ENCODE measurements at places on chromosomes 5 and 9.

- DNase-seq, result no peak
These were observed 2029.0 kb upstream of the WWC1 start for GRCh38 chr5:166262395-166262794.

DNA sequence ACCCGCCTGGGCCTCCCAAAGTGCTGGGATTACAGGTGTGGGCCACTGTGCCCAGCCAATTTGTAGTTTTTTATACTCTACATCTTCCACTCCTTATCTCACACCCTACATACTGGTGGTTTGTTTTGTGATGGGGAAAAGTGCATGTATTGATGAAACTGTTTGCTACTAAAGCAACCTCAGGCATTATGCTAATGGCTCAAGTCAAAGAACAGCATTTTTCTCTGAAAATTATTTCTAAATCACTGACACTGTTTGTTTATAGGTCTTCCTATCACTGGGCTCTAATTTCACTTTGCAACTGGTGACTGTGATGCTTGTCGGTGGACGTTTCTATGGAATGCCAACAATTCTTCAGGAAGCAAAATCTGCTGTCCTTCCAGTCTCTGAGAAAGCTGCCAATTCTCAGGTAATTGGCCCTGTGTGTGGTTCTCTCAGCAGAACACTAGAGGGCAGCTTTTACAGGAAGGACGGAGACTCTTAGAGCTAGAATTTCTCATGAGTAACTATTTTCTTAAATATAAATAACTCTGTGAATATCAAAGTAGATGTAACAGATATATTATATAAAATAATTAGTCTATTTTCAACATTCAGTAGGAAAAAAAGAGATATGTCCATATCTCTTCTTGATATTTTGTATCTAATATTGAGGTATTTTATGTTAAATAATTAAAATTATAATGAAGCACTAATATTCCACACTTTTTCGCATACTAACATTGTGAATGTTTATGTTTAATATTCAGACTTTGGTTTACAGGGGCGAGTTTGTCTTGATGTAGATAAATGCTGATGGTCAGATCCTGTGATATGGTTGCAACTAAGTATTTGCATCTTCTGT, 244.1 kb downstream of the ADGRV1 start:
- peak; percentile 22 for DNase-seq

DNA sequence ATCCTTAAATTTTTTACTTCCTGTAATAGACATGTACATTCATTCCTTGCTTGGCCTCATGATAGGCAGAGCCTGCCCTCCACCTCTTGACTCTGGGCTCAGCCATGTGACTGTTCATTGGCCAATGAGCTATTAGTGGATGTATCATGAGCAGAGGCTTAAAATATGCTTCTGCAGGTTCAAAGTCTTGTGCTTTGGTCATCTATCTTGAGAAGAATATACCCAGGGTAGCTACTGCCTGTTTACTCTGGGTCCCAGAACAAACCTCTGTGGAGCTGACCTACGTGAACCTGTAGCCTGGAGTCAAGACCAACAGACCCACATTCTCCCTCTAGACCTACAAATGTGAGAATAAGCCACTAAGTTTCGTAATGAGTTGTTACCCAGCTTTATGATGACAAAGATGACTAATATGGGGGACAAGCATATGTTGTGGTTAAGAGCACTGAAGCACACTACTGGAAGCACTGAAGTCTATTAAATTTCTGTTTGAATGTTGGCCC, 244.4 kb downstream of the MAST4 start:
- DNase-seq, result no peak

DNA sequence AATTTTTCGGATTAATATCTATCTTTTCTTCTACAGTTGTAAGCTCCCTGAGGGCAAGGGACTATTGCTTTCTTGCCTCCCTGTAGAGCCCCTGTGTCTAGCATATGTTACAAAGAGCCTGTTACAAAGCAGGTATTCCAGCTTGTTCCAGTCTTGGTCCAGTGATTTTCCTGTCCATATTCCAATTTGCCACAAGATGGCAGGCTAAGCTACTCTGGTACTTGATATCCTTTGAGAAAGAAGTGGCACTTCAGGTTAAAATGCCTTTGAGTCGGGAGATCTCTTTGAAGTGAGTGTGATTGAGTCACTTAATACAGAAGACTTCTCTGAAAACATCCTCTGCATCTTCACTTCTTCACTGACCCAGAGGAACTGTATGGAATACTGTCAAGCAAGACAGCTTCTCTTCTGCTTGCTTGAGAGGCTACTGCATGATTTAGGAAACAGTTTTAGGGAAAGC, 24.5 kb downstream of the CAVIN4 start:
- peak; percentile 65 for DNase-seq

DNA sequence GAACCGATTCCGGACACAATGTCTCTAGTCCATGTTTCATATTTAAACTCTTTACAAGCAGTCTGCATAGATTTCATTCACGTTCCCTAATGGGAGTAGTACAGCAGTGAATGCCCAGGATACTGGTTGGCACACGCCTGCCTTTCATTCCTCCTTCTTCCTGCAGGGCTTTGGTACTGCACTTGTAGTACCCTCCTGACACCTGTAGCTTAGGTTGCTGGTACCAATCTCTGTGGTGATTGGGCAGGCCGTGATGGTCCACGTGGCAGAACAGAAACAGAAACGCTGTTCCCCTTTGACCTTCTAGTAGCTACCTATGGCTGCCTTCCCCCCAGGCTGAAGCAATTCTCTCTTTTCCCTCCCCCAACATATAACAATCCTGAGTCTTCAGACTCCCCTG, 107.3 kb upstream of the MEGF10 start:
- no peak for DNase-seq

DNA sequence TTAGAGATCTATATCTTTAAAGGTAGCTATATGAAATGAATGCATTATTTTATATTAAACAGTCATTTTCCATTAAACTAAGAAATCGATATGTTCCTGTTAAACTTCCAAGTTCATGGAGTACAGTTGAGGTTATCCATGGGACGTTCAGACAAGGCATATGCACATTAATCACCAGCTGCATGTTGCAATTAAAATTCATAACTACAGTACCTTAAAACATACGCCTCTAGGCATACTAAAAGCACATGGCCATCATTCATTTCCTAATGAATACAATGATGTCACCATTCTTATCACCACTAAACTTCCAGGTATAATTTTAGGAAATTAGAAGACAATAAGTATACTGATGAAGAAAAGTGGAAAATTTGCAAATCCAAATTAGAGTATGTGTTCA, 174.3 kb downstream of the CDH12 start:
- DNase-seq, result no peak

DNA sequence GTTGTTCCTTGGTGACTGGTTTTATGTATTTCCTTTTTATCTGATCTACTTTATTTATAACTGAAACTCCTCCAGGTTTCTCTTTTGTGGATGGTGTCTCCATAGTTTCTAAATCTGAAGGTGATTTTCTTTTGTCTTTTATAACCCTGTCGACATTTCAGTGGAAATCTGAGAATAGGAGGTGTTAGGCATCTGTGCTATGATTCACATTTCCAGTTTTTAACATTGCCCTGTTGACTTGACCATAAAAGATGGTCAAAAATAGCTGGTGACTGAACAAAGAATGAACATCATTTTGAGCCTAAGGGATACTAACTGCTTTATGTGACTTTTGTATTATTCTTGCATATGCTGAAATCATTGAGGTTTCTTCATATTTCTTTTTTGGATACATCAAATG, 190.5 kb downstream of the PCSK1 start:
- DNase-seq, result no peak

DNA sequence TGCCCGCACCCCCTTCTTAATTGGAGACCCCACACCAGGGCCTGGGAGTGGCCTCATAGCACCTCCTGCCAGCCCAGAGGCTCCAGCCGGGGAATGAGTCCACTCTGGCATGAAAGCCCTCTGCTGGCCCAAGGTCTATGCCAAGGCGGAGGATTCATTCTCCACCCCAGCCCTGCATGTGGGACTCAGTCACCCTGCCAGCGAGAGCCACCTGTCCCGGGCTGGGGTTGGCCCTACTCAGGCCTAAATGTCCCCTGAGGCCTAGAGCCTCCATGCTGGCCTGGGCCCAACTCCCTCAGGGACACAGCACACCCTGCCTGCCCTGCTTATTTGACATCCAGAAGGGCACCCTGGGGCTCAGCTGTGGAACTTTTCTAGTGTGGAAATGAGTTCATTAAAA, 1.0 kb upstream of the RAPGEF1 start:
- DNase-seq, result no peak

DNA sequence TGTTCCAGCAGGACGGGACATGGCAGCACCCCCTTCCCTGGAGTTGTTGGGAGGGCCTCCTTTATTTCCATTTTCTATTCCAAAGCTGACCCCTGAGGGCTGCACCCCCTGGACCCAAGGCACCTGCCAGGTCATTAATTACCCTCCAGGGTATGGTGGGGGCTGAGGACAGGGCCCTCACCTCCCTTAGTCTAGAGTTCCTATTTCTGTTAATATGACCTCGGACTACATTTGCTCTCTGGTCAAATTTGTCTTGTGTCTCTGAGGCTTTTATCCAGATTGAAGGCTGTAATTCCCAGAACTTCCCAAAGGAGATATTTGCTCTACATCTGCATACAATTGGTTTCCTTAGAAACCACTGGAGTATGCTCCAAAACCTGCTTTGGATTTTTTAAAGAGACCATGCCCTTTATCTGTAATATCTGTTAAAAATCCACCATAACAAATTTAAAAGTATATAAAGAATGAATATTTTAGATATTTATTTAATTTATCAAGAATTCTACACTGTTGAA, 16.8 kb downstream of the PHF2 start:
- DNase-seq, result no peak

GRCh38 chr5:72191404-72191803, 84.1 kb downstream of the MAP1B start:
- no peak for DNase-seq

DNA sequence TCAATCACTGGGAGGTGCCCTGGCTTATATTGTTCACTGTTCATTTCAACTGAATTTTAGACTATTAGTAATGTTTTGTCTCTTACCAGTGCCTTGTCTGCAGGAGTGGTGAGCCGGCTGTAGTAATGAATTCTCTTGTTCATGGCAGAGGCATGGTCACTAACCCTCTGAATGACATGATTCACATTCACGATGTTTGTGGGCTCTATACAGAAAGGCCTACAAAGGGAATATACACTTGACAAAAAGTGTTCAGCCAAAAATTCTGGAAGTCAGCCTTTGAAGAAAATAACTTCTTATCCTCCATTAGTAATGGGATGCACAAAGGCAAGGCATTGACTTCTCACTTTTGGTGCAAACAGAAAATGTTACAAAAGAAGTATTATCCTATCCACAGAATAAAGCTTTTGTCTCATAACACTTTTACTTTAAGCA, 39.6 kb downstream of the SLC38A9 start:
- DNase-seq, result peak; percentile 49

GRCh38 chr9:2288309-2288708, 273.2 kb downstream of the SMARCA2 start:
- no peak for DNase-seq

GRCh38 chr9:31790720-31791119, 593.7 kb upstream of the ACO1 start:
- DNase-seq, result no peak

- DNase-seq, result no peak
These were observed 87.4 kb upstream of the FER start for GRCh38 chr5:108660291-108660690.

DNA sequence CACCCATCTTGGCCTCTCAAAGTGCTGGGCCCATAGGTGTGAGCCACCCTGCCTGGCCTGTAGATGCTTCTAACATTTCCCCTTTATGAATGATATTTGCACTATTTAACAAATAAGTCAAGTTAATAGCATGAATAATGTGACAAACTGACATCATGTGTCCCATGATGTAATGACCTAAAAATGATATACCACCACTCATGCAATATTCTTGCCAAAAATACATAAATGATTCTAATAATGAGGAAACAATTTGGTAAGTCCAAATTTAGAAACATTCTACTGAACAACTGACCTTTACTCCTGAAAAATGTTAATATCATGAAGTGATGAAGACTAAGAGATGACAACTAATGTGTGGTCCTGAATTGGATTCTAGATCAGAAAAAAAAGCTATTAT, 33.5 kb upstream of the TRIM14 start:
- no peak for DNase-seq

GRCh38 chr9:137031904-137032640, at the start of gene FUT7:
TSS of gene FUT7 (minus strand) at chr9:137032088. CDS start at chr9:137031991, 97 bp downstream.
- no peak for DNase-seq

DNA sequence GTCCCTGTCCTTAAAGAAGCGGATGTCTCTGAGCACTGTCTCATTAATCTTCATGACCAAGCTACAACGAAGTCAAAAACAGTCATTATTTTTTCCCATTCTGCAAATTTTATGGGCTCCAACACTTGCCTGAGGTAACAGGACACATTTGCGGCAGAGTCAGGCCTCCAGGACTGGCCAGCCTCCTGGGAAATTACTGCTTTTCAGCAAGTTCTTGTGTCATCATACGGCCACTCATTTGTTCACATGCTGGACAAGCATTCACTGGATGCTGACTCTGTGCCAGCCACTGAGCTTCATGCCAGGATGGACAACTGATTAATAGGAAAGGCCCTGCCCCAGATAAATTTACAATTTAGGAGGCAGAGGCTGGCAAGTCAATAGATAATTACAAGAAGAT, 305.7 kb downstream of the ACTL7B start:
- DNase-seq, result no peak

DNA sequence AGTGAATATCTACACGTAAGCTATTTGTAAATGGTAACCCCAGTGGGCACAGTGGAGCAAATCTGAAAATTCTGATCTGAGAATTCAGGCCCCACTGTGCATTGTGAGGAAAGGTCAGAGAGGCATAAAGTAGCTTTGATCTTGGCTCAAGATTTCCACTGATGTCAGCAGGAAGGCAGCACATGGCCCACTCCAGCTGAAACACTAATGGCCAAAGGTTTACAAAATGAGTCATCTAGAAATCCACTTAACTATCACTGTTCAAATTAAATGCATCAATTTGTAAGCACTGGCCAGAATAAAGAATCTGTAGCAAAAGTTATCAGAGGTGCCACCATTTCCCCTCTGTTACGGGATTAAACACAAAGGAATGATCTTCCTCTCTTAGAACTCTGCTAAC, 191.6 kb downstream of the C9orf152 start:
- no peak for DNase-seq

- DNase-seq, result no peak
These were observed 1.6 kb upstream of the UBAC1 start for GRCh38 chr9:135962696-135963307.
